ENCODE measurements at places on chromosomes 11 and 22. TPM values are rescaled to one million over a fixed set of nuclear protein-coding genes. Genes with fewer than 3 reads are reported as not detected.

DNA sequence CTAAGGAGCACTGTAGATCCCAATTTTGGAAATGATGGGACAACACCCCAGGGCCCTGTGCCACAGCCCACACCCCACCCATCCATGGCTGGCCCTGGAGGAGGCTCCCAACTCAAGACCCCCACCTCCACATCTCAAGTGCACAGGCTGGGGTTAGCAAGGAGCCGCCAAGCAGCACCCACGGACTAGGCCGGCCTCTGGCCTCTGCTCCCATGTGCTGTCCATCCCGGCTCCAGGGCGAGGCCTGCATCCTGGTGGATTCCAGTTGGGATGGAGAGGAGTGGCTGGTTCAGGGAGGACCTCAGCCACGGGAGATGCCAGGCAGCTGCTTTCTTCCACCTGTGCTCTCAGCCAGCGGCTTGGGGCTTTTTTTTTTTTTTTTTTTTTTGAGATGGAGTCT lies 43.4 kb upstream of the COMT start:
- no peak overlapping the region for H3K4me3 ChIP-seq
- H3K4me1 ChIP-seq: peaks cover 6% of the 10 kb centered on the region
- no peak overlapping the region for H3K27ac ChIP-seq
- H3K27me3 ChIP-seq: no peaks in the 10 kb centered on the region

DNA sequence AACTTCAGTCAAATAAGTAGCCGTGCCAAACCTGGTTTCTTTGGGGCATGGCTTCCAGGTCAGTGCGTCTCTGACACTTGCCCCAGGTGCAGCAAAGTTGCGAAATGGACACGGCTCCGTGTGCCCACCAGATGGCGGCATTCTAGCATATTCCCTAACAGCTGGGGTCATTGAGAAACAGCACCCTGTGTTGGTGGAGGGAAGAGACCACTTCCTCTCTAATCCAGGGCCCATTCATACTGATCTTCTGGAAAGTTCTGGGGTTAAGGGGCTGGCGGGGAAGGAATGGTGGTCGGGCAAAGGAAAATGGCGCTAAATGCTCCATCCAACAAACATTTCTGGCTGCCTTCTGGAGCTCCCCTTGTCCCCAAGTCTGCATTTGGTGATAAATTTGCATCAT lies 141.2 kb upstream of the TIMP3 start:
- H3K36me3 ChIP-seq: no peaks in the 10 kb centered on the region
- no peak overlapping the region for H3K27ac ChIP-seq
- H3K4me1 ChIP-seq: 0 out of 2 replicates have a peak, but pooled peaks cover 2% of the 10 kb centered on the region
- no peak overlapping the region for H3K4me3 ChIP-seq
- peaks cover 12% of the 10 kb centered on the region for H3K27me3 ChIP-seq

TMEM121B gene
- 7.5 TPM for total RNA-seq

- H3K27ac ChIP-seq: peak overlapping the region; percentile 32
- H3K36me3 ChIP-seq: peaks cover 13% of the 10 kb centered on the region
- DNase-seq: no peak
- peaks cover 53% of the 10 kb centered on the region for H3K4me1 ChIP-seq
These were observed 134.3 kb downstream of the MN1 start for GRCh38 chr22:27667121-27667843.

OR52H1 gene
- not detected for total RNA-seq

DNA sequence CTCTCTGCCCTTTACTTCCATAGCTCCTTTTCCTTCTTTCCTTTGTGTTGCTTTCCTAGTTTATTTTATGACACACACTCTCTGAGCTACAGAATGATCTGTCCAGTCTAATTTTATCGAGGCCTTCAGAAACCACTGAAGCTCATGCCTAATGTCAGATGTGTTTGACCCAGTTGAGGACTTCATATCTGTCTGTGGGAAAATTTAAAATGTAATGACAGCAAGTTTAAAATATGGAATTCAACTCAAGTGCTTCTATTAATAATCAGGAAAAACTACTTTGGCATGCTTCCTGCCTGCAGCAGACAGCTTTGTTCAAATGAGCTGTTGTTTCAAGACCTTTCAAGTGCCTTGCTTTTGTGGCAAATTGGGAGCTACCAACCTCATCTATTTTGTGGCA lies 261.8 kb upstream of the MTNR1B start:
- H3K36me3 ChIP-seq: peaks cover 18% of the 10 kb centered on the region
- DNase-seq: no peak
- no peaks in the 10 kb centered on the region for H3K27me3 ChIP-seq
- H3K27ac ChIP-seq: 0 out of 2 replicates have a peak overlapping the region, but pooled peaks have one; percentile 34
- no peak overlapping the region for H3K4me3 ChIP-seq

DNA sequence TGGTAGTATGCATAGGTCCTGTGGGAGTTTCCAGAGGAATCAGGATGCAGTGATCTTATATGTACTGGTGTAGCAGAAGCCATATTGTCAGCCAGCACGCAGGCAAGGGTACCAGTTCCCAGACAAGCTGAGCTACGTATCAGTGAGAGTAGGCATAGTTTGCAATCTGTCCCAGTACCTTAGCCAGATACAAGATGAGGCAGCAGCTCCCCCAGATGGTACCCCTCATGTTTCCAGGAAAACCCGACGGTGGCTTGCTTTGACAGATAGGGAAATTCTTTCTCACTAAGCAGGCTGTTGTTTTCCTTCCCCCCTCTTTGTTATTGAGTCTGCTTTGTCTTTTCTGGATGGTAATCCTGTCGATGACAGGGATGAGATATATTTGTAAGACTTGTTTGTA lies 109.7 kb upstream of the RRM1 start:
- DNase-seq: peak; percentile 28
- H3K36me3 ChIP-seq: no peaks in the 10 kb centered on the region
- H3K27me3 ChIP-seq: peaks cover 19% of the 10 kb centered on the region

DENND5A gene
- 69.3 TPM for total RNA-seq

- no peak overlapping the region for H3K27ac ChIP-seq
- no peak overlapping the region for H3K4me3 ChIP-seq
- no peaks in the 10 kb centered on the region for H3K36me3 ChIP-seq
- H3K4me1 ChIP-seq: no peaks in the 10 kb centered on the region
These were observed 29.7 kb upstream of the IGLL5 start for GRCh38 chr22:22857607-22858558.

DNA sequence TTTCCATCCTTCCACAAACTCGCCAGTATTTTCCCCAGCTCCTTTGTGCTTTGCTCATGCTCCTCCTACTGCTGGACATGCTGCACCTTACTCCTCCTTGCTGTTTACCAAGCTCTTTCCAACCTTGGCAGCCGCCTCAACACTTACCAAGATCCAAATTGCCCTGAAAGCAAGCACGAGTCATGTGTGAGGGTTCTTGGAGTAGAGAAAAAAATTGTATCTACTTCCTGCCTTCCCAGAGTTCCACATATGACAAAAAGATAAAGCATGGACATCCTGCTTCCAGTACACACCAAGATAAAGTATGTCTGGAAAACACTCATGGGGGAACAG lies 767.5 kb downstream of the NTM start:
- H3K27me3 ChIP-seq: no peaks in the 10 kb centered on the region
- H3K27ac ChIP-seq: no peak overlapping the region
- 0 out of 2 replicates have a peak, but pooled peaks cover 3% of the 10 kb centered on the region for H3K4me1 ChIP-seq
- no peaks in the 10 kb centered on the region for H3K36me3 ChIP-seq

GRCh38 chr11:75263944-75264349 lies 23.4 kb downstream of the TPBGL start:
- H3K4me3 ChIP-seq: no peak overlapping the region
- H3K36me3 ChIP-seq: peaks cover 15% of the 10 kb centered on the region
- H3K4me1 ChIP-seq: peaks cover 20% of the 10 kb centered on the region

SMTNL1 gene
- total RNA-seq: 0.26 TPM

OLFML1 gene
- total RNA-seq: 0.18 TPM

DNA sequence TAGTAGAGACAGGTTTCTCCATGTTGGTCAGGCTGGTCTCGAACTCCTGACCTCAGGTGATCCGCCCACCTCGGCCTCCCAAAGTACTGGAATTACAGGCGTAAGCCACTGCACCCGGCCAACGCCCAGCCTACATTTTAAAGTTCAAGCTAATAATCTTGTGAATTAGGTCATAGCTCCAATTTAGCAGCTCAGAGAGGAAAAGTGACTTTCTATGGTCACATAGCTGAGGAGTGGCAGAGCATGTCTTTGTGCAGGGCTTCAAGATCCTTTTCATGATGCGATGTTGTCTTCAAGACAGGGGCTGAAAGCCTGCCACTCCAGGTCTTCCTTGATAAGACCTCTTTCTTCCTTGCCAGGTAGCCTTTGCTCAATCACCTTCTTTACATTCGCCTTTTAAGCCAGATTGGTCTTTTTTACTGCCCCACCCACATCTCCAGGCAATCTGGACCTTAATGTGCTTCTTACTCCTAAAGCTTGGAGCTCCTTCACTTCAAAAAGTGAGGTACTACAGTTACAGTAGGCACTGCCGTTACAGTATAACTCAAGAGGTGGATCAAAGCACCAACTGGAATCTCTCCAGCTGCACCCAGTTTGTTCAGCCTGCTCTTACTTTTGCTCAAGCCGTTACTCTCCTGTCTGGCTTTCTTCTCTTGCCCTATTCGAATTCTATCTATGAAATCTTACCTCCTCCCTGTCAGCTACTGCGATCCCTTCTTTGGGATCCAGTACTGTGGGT lies 18.2 kb downstream of the YWHAH start:
- H3K4me3 ChIP-seq: no peak overlapping the region
- H3K36me3 ChIP-seq: peaks cover 5% of the 10 kb centered on the region
- H3K27me3 ChIP-seq: no peaks in the 10 kb centered on the region
- no peak for DNase-seq
- H3K4me1 ChIP-seq: peaks cover 31% of the 10 kb centered on the region

GLB1L2 gene
- 6.0 TPM for total RNA-seq

DNA sequence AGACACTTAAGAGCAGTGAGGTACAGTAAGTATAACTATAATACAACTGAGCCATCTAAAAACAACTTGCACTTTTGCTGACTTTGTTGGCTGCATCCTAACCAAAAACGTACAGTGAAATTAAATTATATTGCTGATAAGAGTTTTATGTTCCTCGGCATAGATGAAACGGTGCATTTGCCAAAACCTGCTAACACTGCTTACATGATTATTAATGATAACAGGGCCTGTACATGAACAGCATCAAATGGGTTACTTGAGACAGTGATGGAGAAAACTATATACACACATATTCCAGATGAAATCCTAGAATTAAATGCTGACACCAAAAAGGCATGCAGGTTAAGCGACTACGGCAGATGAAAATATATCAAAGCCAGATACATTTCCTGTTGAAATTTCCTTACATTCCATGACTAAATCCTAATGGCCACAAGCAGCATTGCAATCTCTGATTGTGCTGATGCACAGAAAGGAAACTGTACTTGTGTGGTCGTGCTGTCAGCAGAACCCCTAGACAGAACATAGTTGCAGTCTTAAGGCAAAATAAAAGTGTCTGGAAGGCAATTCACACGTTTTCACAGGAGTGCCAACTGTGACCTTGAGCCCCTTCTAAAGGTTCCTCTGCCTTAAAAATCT lies 143.9 kb downstream of the CADM1 start:
- H3K27me3 ChIP-seq: no peaks in the 10 kb centered on the region
- H3K27ac ChIP-seq: no peak overlapping the region
- no peaks in the 10 kb centered on the region for H3K4me1 ChIP-seq
- DNase-seq: no peak

OR4A15 gene
- total RNA-seq: not detected

KRTAP5-10 gene
- not detected for total RNA-seq

- no peak overlapping the region for H3K27ac ChIP-seq
- H3K36me3 ChIP-seq: no peaks in the 10 kb centered on the region
- no peak for DNase-seq
- H3K4me1 ChIP-seq: peaks cover 24% of the 10 kb centered on the region
These were observed 99.3 kb downstream of the WNT7B start for GRCh38 chr22:45877651-45878050.

KCNC1 gene
- total RNA-seq: 0.20 TPM

RAC2 gene
- total RNA-seq: 4.9 TPM

DNA sequence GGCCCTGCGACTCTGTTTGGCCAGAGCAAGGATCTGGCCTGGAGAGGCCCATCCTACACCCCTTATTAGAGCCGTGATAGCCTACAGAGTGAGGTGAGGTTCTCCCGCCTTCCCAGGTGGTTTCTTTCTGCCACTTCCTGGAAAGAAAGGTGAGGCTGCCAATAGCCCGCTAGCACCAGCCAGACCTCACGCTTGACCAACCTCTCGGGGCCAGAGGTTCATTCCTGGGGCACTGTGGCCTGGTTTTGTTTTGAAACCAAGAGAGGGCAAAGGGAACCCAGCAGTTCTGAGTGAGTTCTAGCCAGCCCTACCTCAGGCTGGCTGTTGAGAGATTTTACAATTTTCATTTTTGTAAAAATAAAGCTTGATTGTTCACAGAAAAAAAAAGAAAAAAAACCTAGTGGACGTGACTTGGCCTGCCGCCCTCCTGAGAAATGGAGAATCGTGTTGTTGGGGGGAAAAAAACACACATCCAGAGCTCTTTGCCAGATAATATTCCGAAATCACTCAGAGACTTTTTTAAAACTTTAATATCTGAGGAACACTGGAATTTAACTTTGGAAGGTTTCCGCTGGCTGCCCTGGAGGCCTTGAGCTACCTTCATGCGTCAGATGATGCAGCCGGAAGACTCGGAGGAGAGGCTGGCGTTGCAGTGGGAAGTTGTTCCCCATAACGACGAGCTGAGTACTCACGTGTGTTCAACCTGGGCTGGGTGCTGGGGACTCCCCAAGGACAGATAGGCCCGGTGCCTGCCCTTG lies 84.5 kb downstream of the BCR start:
- no peak overlapping the region for H3K4me3 ChIP-seq
- no peaks in the 10 kb centered on the region for H3K27me3 ChIP-seq
- H3K36me3 ChIP-seq: peaks cover 30% of the 10 kb centered on the region
- peak overlapping the region; percentile 60 for H3K27ac ChIP-seq
- peaks cover 51% of the 10 kb centered on the region for H3K4me1 ChIP-seq

SC5D gene
- 79.2 TPM for total RNA-seq

- no peaks in the 10 kb centered on the region for H3K36me3 ChIP-seq
- peaks cover 20% of the 10 kb centered on the region for H3K4me1 ChIP-seq
- H3K27ac ChIP-seq: no peak overlapping the region
- H3K27me3 ChIP-seq: no peaks in the 10 kb centered on the region
- DNase-seq: no peak
These were observed 610.5 kb downstream of the BUD13 start for GRCh38 chr11:116162086-116162885.

GRCh38 chr22:25176799-25177198 lies 22.9 kb upstream of the CRYBB3 start:
- DNase-seq: no peak
- peaks cover 7% of the 10 kb centered on the region for H3K4me1 ChIP-seq
- no peak overlapping the region for H3K27ac ChIP-seq
- H3K36me3 ChIP-seq: peaks cover 19% of the 10 kb centered on the region

- H3K36me3 ChIP-seq: no peaks in the 10 kb centered on the region
- no peaks in the 10 kb centered on the region for H3K27me3 ChIP-seq
- no peaks in the 10 kb centered on the region for H3K4me1 ChIP-seq
- no peak overlapping the region for H3K27ac ChIP-seq
These were observed 39.0 kb downstream of the OTOG start for GRCh38 chr11:17585911-17586695.

GRCh38 chr11:124174001-124174583 lies 9.1 kb upstream of the OR10D3 start:
- H3K4me3 ChIP-seq: no peak overlapping the region
- peaks cover 9% of the 10 kb centered on the region for H3K4me1 ChIP-seq
- H3K27me3 ChIP-seq: peaks cover 42% of the 10 kb centered on the region
- H3K27ac ChIP-seq: no peak overlapping the region
- peaks cover 6% of the 10 kb centered on the region for H3K36me3 ChIP-seq
- DNase-seq: no peak

Measured in WTC11 (cell line).